ENCODE measurements at places on chromosomes 5 and 9.

DNA sequence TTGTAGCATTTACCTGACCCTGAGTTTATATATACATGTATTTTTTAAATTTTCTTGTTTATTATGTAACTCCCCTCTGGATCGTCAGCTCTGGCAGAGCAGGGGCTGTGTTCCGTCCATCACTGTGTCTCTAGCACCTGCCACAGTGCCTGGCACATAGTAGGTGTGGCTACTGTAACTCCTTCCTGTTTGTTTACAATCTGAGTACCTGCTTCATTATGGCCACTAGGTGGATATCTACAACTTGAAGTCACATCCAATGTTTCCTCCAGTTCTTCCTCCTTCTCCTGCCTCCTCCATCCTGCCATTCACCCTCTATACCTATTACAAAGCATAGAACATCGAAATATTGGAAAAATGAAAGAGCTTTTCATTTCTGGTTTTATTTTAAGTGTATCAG is 14.2 kb upstream of the PPP1R2B start:
- DNase-seq, result no peak

- no peak for DNase-seq
Observed at GRCh38 chr9:114861922-114862605, 56.2 kb upstream of the TNFSF15 start.

GRCh38 chr9:127081250-127082185 is 40.9 kb downstream of the ANGPTL2 start:
- no peak for DNase-seq

- no peak for DNase-seq
Observed at GRCh38 chr9:134034215-134035040, 9.1 kb downstream of the BRD3OS start.

DNA sequence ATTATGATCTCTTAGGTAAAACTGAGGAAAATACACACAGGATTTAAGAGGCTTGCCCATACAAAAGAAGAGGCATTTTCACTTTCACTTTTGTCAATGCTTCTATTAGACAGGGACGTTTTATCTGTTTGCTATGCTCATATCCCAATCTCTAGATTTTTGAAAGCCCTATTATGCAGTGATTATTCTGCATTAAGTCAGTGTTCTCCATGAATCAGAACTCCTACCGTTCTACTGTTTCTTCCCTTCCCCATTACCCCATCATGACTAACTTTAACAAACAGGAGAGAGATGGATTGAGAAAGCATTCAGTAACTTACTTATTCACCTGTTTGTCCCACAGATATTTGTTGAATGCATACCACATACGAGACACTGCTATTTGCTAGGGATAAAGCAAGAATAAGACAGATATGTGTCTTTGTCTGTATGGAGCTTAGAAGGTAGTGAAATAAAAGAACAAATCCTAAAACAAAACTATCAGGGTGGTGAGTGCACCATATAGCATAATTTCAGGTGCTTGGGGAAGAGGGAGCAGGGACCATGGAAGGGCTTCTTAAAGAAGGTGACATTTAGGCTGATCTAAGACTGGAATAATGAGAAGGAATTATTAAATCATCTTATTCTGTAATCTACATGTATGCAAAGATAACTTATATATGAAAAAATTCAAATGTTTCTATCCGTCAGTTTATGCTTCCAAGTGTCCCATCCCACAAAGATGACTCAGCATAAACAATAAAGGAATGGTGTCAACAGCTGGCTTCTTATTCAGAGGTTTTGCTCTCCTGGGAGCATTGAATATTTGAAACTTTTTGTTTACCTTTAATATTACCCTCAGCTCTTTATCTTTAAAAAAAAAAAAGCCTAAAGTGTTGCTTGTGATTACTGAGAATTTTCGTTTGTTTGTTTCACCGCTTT is 328.1 kb downstream of the HINT1 start:
- DNase-seq, result no peak

GRCh38 chr9:124347206-124347967 is 67.9 kb downstream of the PSMB7 start:
- no peak for DNase-seq

DNA sequence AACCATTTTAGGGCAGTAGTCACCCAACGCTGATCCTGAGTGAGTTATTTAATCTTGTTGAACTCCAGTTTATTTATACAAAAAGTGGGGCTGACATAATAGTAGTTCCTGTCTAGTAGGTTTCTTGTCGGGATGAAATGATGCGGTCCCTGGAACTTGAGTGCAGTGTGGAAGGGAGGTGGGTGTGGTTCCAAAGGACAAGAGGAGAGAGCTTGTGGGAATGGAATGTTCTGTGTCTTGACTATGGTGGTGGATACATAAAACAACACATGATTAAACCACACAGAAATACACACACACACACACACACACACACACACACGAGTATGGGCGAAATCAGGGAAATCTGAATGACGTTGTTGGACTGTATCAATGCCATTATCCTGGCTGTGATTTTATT is 66.1 kb upstream of the BARHL1 start:
- DNase-seq, result no peak

DNA sequence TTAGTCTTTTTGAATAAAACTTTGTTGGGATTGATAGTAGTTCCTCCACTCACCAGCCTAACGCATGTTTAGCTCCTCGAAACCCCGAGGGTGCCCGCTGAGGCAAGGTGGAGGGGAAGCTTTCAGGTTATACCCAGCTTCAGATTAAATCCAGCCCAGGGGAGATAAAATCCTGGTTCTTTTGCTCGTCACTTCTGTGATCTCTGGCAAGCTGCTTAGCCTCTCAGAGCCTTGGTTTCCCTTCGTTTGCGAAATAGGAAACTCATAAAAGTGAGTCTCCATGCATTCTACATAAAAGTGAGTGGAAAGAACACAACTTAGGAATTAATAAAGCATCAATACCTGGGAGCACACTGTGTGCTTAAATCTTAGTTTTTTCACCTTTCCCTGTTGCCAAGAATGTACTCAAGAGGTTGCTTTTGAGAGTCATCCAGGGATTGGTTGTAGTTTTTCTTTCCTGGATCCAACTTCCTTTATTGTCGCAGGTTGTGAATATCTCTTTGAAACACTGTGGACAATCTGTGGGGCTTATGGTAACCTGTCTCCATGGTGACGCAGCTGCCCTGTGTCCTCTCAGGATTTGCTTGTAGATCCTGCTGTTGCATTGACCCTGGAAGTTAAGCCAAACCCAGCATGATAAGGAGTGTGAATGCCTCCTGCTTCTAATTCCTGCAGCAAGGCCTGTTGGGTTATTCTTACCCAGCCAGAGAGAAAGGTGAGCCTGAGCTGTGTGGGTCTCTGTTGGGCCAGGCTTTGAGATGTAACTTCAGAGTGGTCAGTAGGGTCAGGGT is 2.0 kb downstream of the GALNT12 start:
- no peak for DNase-seq

GRCh38 chr5:163309914-163310313 is 127.5 kb upstream of the CCNG1 start:
- no peak for DNase-seq

GRCh38 chr5:7395947-7396712 is at the start of gene ADCY2:
TSS of gene ADCY2 (plus strand) at chr5:7396138. CDS start at chr5:7396297, 159 bp downstream.
- DNase-seq, result no peak

DNA sequence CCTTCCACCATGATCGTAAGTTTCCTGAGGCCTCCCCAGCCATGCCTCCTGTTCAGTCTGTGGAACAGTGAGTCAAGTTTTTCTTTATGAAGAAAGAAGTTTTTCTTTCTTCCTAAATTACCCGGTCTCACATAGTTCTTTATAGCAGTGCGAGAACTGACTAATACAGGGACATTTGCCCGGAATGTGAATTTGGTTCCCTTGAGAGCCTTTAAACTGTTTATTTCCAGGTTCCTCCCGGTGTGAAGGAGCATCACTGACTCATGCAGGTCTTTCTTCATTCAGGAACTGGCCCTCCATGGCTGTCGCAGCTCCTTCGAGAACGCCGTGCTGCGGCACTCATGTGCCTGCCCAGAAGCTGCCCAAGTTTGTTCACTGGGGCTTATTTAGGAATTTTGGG is 87.7 kb downstream of the PTCH1 start:
- no peak for DNase-seq

DNA sequence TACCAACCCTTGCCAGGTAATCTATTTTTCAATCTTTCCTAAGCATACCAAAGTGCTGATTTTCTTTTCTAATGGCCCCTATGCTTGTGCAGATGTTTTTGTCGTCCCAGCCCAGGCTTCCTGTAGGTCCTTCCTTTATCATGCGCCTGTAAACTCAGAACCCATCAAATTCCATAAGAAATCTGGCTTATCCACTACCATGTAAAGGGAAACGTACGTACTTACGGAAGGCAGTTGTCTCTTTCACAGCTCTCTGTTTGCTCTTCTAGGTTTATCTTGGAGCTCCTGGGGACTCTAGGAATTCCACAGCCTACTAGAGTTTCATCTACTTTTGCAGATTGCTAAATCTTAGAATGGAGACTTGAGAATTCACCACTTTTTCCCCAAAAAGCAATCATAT is 9.0 kb downstream of the BRINP1 start:
- DNase-seq, result no peak

- no peak for DNase-seq
Observed at GRCh38 chr5:126390051-126390450, 33.2 kb upstream of the GRAMD2B start.

DNA sequence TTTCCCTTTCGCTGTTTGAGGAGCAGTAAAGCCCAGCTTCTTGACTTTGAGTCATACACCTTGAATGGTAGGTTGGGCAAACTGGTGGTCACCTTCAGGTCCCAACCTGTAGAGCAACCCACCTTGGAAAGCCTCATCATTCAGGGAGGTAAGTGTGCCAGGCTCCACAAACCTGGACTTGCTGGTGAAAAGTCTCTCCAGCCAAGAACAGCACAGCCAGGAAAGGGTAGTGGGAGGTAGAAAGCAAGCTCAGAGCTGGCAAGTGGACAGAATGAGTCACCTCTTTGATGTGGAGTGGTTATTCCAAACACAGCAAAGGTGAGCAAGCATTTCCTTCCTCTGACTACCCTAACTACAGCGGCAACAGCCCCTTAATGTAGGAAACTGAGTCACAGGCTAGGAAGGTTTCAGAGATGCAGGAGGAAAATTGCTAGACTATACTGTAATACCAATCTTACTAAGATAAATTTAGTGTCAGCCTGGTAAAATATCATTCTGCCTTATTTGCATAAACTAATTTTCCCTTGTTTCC is 117.5 kb upstream of the MTAP start:
- no peak for DNase-seq

GRCh38 chr9:85172001-85172978 is 502.8 kb downstream of the NTRK2 start:
- no peak for DNase-seq

GRCh38 chr5:74446725-74447241 is 193.7 kb downstream of the ENC1 start:
- no peak for DNase-seq

- no peak for DNase-seq
Observed at GRCh38 chr5:80707645-80708044, 52.9 kb upstream of the DHFR start.

GRCh38 chr9:96107436-96107835 is 194.5 kb downstream of the HSD17B3 start:
- no peak for DNase-seq

GRCh38 chr5:172207511-172207910 is 13.5 kb downstream of the EFCAB9 start:
- DNase-seq, result no peak

GRCh38 chr5:132095424-132095972 is 21.9 kb downstream of the CSF2 start:
- DNase-seq, result no peak

- no peak for DNase-seq
Observed at GRCh38 chr9:100700689-100701318, 122.9 kb downstream of the CAVIN4 start.

- no peak for DNase-seq
Observed at GRCh38 chr9:86330186-86330585, 24.0 kb downstream of the TUT7 start.

GRCh38 chr5:178306430-178307225 is 74.0 kb upstream of the PHYKPL start:
- DNase-seq, result no peak

- DNase-seq, result no peak
Observed at GRCh38 chr5:146633323-146633764, 117.4 kb upstream of the GPR151 start.

DNA sequence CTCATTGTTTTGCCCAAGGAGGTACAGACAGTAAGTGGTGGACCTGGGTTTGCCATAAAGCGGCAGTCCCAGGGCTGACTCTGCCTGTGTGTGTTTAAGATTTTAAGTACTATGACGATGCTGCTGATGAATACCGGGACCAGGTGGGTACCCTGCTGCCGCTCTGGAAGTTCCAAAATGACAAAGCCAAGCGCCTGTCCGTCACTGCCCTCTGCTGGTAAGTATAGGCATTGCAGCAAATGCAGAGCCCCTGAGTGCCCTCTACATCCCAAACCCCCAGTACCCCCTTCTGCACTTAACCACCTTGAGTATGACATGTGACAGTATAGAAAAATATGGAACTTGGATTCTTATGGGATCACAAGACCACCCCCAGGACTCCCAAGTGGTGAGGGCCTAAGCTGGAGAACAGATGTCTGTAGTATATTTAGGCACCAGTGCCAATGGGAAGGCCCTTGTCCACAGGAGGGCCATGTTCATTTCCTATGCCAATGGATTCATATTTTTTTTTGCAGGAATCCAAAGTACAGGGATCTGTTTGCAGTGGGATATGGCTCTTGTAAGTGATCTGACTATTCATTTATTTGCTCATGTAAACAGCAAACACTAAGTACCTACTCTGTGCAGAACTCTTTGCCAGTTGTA is 22.0 kb downstream of the ENHO start:
- peak; percentile 42 for DNase-seq

DNA sequence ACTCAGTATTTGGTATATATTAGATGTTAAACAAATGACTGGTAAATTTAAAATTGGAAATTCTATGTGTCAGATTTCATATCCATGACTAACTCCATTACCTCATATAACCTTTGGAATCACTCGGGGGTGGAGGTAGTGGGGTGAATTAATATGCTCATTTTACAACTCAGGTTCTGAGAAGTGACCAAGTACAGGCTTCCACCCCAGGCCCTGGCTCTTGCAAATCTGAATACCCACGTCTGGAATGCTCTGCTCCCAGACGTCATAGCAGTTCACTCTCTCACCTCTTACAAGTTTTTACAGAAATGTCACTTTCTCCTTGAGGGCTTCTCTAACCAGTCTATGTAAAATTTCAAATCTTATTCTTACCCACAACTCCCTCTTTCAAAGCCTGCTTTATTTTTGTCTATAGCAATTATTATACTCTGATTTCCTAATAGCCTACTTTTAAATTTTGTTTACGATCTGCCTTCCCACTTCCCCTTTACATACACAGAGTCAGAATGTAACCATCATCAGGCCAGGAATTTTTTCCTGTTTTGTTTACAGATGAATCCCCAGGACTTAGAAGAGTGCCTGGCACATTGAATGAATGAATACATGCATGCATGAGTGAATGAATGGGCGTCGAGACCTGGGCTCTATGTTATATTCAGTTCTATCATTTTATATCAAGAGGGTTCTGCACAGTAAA is 134.1 kb upstream of the IFNE start:
- no peak for DNase-seq

DNA sequence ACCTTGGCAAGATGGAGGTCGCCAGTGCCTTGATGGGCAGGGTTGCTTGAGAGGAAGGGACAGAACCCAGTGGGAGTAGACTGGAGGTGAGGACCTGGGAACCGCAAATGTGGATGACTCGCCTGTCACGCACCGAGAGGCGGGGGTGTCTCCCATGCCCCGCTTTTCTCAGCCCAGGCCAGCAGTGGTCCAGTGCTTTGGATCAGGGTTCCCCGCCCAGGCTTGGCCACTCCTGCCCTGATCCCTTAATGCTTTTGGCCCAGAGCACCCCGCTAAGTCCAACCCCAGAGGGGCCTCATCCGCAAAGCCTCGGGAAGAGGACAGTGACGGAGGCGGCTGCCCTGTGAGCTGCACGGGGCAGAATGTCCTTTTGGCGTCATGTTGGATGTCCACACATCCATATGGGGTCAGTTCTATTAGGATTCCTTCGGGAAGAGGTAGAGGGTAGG is 2.4 kb downstream of the MRPS2 start:
- DNase-seq, result no peak

Measured in effector memory CD4-positive, alpha-beta T cell (primary cell).